Ammon's horn (tissue), 1 donor: ENCODE measurements at places on chromosomes 1 and 21.

DNA sequence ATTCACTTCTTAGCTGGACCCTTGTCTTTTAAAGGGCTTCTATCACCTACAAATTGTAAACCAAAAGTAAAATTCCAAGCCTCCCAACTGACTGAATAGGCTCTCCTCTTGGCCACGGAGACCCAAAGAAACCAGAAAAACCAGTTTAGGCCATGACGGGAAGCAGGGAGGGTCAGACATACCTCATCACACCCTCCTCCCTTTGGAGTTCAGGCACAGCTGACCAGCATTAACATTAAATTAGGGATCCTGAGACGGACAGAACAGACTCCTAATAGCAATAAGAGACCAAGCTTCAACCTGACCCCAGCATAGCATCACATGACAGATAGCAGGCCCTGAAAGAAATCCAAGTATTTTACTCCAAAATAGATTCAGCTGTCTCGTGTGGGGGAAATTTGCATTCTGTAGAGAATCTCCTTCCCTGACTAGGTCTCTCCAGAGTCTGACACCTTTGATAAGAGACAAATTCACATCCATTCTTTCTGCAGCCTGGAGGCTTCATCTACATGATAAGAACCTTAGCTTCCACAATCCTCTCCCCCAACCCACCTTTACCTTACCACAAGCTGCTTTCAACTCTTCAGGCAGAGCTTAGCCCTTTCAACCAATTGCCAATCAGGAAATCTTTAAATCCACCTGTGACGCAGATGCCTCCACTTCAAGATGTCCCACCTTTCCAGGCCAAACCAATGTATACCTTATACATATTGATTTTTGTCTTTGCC, 177.1 kb upstream of the RAB4A start:
- DNase-seq, result no peak

- no peak for DNase-seq
Measured at GRCh38 chr1:160952129-160952510, 2.5 kb downstream of the ITLN2 start.

DNA sequence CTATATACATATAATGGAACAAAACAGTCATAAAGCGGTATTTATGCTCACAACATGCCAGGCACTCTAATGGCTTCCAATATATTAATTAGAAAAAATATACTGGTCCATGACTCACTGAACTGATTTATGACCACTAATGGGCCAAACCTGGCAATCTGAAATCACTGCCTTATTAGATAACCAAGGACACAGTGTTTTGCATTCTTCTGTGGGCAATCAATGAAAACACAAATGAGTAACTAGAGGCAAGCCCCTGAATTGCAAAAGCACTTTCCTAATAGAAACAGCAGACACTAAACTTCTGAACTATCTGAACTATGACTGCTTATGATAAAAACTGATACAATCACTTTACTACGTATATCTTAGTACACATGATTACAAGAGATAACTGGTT, 3.5 kb downstream of the GCLM start:
- no peak for DNase-seq

DNA sequence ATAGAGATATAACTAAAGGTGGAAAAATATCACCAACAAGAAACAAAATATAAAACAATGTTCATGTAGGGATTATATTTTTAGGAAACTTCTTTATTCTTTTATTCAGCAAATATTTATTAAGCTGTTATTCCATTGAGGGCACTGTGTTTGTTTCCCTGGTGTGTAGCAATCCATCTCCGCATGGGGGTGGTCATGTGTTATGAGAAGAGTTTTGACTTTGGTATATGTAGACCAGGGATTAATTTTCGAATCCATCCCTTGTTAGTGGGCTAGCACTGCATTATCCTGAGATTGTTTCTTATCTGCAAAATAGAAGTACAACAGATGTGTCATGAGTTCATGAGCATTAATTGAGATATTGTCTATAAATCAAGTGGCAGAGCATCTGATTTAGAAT, 190.2 kb upstream of the LRRC7 start:
- DNase-seq, result no peak

- no peak for DNase-seq
Measured at GRCh38 chr1:15803380-15803779, 4.1 kb downstream of the UQCRHL start.

DNA sequence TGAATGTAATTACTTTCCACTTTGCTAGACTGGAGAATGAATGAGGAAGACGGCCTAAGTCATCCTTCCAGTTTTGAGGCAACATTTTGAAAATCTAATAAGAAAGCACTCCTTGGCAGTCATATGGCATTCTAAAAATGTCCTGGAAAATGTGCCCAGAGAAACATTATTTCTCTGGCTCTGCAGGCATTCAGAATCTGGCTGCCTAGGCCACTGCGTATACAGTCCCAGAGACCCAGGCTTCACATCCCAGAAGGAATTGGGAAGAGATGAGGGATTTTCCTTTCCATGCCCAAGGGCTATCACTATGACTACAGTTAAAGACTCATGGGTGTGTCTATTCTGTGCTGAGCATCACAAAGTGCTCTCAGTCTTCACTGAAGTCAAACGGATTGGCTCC, 92.9 kb downstream of the BEND5 start:
- DNase-seq, result no peak

- no peak for DNase-seq
Measured at GRCh38 chr1:233695901-233696300, 82.0 kb downstream of the KCNK1 start.

GRCh38 chr1:156785458-156785857, 18.1 kb downstream of the PRCC start:
- DNase-seq, result no peak

- DNase-seq, result no peak
Measured at GRCh38 chr21:43585514-43585913, 73.8 kb downstream of the HSF2BP start.

GRCh38 chr1:1179346-1179982, 5.8 kb downstream of the TTLL10 start:
- no peak for DNase-seq

GRCh38 chr1:43495204-43495603, 35.5 kb upstream of the PTPRF start:
- no peak for DNase-seq

DNA sequence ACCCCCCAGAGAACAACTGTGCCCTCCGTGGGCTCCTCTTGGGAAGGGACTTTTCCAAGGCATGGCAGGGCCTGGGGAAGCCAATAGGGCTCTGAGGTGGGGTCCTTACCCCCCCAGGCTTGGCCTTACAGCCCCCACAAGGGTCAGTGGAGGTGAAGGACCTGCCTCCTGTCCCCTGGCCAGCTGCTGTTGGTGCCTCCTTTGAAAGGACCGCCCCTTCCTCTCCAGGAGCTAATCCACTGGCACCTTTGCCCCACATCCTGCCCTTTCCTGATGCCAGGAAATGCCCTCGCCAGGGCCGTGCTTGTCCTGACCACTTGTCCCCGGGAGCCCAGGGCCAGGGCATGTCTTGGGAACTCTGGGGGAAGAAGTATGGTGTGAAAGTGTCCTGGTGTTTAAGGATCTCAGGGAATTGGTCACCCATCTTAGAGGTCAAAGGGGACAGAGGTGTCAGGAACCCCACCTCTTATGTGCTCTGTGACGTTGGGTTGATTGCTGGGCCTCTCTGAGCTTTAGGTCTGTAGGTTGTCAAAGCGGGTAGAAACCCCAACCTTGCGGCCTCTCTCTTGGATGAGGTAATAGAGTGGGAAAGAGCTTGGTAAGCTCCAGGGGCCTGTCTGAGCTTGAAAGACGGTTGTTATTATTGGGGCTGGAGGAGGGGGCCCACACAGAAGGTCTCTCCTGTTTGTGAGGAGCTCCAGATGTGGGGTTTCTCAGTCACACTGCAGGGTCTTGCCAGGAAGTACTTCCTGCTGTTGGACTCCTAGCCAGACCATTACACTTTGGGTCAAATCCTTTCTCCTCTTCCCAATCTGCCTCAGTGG, 2.8 kb downstream of the KCNQ4 start:
- no peak for DNase-seq

- no peak for DNase-seq
Measured at GRCh38 chr1:40704817-40705733, 13.6 kb downstream of the NFYC start.

- no peak for DNase-seq
Measured at GRCh38 chr1:59592924-59593323, 221.8 kb upstream of the HOOK1 start.

DNA sequence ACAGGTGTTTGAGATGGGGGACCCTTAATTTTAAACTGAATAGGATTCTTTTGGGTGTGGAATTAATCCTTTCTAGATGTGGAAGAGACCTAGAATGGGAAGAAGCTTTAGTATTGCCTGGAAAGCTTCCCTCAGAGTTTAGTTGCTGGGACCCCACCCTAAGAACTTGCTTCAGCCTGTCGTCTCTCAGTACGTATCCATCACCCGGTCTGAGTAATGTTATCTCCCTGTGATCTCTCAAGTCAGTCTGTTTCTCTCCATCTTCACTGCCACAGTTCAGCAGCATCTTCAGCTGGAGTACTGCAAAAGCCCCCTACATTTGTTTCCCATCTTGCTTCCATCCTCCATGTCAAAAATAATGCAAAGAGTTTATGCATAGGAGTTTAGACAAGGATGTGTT, 28.9 kb downstream of the CNST start:
- no peak for DNase-seq

- no peak for DNase-seq
Measured at GRCh38 chr21:23686737-23687523, 1920.4 kb downstream of the MRPL39 start.

DNA sequence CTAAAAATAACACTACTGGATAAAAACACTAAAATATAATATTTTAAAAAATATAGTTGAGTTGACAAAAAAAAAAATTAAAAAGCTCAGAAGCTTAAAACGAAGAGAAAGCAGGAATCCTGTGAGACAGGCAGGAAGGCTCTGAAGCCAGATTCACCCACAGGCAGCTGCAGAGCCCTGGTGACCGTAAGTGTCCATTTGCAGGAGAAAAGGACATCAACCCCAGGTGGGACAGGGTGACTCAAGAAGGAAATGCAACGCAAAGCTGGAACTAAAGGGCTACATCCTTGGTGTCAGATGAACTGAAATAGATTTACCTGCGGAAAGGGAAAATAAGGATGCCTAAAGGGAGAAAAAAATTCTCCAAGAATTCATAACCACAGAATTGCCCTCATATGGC, 46.8 kb downstream of the USP24 start:
- no peak for DNase-seq

GRCh38 chr1:8314346-8315280, 3.3 kb upstream of the SLC45A1 start:
- DNase-seq, result peak; percentile 84

DNA sequence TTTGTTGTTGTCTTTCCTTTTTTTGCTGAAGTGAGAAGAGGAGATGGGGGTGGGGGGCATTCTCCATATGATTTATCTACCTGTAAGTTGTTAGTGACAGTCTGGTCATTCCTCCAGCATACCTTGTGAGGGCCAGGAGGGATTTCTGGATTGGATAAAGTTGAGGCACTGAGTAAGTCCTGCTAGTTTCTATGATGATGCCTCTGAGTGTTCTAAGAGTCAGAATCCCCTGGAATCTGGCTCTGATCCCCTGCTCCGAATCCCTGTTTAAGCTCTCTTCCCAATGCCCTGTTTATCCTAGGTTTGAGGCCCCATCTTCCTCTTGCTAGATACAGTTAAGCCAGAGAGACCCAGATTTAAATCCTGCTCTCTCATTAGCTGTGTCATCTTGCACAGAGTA, 83.2 kb upstream of the HOOK1 start:
- no peak for DNase-seq

GRCh38 chr1:9251501-9251900, 16.9 kb downstream of the H6PD start:
- no peak for DNase-seq

DNA sequence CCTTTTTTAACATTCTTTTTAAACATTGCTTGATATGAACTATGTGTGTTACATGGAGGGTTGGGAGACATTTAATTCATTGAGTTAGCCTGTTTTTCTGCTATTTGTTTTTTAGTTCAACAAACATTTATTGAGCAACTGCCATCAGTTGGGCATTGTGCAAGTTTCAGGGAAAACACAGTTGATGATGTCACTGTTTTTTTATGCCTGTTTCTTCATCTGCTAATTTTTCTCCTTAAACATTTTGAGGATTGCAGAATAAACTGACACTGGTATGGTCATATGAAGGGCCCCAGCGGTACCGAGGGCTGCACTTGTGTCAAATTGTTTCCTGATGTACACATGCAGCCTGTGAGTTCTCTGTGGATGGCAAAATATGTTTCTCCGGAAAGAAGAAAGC, 253.0 kb downstream of the FGGY start:
- DNase-seq, result no peak

GRCh38 chr1:226763905-226764264, 24.8 kb upstream of the ITPKB start:
- DNase-seq, result no peak

- DNase-seq, result no peak
Measured at GRCh38 chr1:40751802-40752201, 31.8 kb upstream of the KCNQ4 start.

DNA sequence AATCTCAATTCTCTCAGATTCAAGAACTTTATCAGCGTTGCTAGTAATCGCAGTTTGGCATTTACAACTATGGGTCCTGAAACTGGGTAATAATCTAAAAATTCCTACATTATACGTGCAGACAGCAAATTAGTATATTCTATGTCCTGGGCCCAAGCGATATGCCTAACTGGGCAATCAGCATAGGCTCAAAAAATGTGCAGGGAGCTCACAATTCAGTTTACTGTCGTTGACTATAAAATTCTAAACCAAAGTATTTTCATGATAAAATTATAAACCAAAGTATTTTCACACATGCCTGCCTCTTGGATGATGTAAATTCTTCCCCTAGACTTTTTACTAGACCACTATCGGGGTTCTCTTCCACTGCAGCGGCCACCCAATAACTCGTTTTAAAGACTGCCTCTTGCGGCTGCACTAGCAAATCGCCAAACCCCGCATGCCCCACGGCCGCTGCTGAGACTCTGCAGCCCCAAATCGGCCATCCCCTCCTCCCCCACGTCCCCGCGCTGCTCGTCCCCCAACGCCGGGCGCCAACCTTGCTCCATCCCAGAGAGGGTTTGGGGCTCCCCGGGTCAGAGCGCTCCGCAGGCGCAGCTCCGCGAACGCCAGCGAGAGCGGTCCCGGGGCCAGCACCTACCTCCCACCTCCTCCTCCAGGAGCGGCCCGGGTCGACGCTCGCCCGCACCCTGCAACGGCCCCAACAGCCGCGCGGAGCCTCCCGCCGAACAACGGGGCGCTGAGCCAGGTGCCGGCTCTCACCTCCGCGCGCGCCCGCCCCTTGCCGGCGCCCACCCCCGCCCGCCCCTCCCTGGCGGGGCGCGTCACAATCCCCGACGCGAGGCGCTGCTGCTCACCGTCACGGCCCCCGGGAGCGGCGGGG, 506 bp downstream of the SSX2IP start:
- peak; percentile 86 for DNase-seq

- peak; percentile 47 for DNase-seq
Measured at GRCh38 chr1:173122958-173123852, 72.5 kb upstream of the TNFSF18 start.
